Stimulated activated CD4-positive, alpha-beta T cell treated with anti-CD3 and anti-CD28 coated beads, TNF-alpha, amount 100 ng/mL, for 24 hours (primary cell): ENCODE measurements at places on chromosomes 3 and 15.

DNA sequence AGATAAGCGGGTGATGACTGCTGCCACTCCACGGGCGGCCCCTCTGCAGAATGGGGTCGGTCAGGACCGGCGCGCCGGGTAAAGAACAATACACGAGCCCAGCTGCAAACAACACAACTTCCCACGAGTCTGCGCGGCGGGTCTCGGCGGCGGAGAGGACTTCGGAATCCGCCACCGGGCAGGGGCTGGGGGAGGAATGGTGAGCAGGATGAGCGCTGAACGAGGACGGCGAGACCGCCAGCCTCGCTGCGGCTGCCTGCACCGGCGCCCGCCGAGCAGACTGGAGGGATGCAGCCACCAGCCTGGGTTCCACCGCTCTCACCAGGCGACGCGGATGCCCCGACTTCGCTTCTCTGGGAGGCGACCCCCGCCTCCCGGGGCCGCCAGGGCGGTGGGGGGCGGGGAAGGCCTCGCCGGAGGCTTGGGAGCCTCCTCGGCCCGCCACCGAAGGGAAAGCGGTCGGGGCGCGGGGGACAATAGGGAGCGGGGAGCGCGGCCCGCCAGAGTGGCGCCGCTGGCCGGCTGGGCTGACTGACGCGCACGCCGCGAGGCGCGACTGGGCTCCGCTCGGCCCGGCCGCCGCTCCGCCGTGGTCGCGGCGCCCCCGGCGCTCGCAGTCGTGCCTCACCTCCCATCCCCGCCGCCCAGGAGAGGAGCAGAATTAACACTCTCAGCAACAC, 515 bp downstream of the ADAM10 start:
- no peak for DNase-seq

DNA sequence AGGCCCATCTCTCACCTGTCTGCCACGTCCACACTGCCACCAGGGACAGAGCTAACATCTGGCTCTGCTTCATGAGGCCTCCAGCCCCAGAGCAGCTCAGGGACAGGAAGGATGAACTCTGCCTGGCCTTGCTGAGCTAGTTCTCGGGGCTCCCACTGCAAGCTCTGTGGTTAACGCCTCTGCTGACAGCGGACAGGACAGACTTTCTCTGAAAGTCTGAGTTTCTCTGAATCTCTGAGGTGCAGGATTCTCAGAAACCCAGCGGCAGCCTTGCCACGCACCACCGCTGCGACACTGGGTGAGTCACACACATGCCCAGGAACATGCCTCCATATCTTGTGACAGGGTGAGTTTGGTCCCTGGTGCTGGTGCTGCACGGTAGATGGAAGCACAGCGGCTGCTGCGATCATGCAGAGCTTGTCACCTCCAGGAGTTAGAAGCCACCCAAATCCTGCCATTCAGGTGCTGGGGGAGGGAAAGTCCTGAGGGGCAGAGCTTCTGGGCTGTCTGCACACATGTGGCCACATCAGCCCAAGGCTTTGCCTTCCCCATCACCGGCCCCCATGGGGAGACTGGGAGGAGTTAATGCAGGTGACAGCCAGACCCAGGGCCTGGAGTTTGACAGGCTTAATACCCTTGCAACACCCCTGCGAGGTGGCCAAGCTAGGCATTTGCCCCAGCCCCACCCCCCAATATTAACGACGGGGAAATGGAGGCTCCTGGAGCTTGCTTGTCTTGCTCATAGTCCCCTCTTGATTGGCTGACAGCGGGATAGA, 267.0 kb downstream of the PLCL2 start:
- peak; percentile 69 for DNase-seq

DNA sequence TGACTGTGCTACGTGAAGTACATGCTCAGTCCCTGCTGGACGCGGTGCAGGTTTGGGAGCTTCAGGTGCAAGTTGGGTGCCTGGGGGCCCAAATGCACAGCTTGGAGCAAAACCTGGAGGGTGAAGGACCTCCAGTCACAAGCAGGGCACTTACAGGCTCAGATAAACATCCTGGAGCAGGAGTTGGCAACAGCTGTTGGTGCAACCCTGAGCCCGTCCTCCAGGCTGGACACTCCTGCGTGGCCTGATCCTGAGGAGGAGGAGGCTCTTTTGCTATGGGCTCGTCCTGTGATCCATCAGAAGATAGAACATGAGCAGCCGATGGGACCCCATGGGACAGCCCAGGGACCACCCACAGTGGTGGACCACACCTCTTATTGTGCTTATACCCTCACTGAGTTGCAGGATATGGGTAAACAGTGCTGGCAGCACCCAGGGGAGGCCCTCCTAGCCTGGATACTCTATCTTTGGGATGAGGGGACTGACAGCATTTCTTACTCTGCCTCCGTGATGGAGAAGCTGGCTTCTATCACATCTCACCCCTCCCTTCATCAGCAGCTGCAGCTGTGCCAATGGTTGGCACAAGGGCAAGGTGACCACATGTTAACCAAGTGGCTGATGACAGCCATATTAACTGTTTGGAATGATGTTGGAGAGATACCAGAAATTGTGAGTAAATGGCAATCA, 301.6 kb downstream of the ZPLD1 start:
- no peak for DNase-seq

DNA sequence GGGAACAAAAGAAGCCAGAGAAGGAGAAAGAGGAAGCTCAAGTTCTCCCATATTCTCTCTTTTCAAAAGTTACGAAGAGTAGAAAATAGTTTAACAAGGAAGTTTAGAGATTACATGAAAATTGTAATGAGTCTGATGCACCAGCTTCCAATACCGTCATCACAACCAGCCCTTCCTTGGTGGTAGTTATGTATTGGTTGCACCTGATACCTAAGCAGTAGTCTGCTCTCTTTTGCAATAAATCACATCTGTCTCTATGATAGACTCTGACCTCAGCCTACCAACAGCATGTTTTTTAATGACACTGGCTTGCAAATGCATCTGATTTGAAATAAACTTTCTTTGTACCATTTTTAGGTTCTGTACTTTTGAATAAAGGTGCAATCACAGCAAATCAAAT, 575.8 kb downstream of the FHIT start:
- DNase-seq = no peak

- DNase-seq = no peak
Measured at GRCh38 chr3:21718943-21719591, 31.9 kb downstream of the ZNF385D start.

DNA sequence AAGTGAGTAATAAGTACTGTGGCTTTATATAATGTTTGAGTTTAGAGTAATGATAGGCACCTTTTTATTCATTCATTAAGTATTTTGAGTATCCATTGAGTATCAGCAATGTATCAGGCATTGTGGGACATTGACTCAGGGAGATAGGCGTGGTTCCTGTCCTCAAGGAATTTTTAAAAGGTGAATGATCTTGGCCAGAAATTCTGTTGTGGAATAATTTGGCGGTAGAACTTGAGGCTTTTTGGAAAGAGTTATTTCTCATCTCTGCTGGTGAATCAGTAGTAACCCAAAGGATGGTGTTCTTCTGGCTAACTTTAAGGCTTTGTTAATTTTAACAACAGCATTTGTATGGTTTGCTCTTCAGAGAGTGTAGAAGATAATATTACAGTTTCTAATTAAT, 2.0 kb downstream of the RAB7A start:
- DNase-seq = no peak

DNA sequence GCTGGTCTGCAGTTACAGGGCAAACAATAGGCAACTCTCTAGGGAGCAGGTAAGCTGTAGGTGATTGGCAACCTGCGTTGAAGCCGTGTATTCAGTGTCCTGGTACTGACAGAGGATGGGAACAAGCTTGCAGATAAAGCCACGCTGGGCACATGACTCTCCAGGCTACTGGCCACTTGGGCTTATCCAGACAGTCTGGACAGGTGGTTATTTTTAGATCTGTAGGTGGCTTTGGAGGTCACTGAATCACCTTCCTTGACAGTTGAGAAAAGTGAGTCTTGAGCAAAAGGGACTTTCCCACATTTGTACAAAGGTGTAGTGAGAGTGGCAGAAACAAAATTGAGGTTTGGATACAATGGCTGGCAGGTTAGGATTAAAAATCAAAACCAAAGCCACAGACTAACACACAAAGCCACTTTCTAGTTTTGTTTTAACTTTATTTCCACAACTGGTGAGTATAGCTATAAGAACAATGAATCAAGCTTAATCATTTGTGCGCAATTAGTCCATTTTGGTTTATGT, 22.3 kb upstream of the IL1RAP start:
- peak; percentile 6 for DNase-seq

DNA sequence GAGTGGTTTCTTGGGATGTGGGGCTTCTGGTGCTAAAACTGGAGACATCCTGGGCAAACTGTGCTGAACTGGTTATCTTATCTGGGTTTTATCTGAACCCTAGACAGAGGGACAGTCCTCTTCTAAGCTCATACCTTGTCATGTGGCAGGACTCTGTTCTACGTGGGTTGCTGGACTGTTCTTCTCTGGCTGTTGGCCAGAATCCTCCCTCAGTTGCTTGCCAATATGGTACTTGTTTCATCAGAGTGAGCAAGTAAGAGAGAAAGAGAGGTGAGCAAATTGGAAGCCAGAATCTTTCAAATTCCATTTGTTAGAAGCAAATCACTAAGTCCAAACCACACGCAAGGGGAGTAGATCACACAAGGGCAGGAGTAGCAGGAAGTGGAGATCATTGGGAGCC, 291.5 kb upstream of the TBL1XR1 start:
- no peak for DNase-seq

DNA sequence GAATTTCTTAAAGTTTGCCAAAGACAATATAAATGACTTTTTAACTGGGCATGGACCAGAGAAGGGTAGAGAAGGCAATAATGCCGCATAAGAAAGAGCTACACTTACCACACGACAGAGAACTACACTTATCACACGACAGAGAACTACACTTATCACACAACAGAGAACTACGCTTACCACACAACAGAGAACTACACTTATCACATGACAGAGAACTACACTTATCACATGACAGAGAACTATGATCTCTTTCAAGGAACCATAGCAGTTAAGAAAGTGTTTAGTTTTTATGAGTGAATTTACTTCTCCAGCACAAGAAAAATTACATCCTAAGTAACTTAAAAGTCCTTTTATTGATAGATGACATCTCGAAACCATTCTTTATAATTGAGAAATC, 32.0 kb downstream of the DCUN1D1 start:
- no peak for DNase-seq

GRCh38 chr3:177377166-177377565, 179.9 kb upstream of the TBL1XR1 start:
- no peak for DNase-seq

GRCh38 chr3:133838916-133839800, 33.5 kb downstream of the SRPRB start:
- DNase-seq = no peak

- DNase-seq = no peak
Measured at GRCh38 chr3:60728006-60728405, 523.2 kb downstream of the FHIT start.

GRCh38 chr15:77123854-77124253, 52.9 kb upstream of the TSPAN3 start:
- DNase-seq = no peak

DNA sequence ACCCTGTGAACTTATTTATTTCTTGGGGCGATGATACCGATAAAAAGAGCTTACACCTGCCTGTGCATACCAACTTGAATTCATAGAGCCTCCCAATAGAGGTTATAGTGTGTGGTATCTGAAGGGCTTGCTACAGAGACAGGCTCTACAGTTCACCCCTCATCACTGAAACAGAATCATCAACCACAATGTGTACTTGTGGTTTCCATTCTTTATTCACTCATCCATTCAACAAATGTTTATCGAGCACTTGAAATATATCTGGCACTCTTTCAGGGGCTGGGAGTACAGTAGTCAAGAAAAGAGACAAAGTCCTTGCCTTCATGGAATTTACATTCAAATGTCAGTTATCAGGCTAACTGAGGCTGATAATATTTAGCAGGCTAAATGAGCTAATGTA, 134.4 kb upstream of the SKOR1 start:
- no peak for DNase-seq
